ENCODE measurements at places on chromosomes 16 and 17.

DNA sequence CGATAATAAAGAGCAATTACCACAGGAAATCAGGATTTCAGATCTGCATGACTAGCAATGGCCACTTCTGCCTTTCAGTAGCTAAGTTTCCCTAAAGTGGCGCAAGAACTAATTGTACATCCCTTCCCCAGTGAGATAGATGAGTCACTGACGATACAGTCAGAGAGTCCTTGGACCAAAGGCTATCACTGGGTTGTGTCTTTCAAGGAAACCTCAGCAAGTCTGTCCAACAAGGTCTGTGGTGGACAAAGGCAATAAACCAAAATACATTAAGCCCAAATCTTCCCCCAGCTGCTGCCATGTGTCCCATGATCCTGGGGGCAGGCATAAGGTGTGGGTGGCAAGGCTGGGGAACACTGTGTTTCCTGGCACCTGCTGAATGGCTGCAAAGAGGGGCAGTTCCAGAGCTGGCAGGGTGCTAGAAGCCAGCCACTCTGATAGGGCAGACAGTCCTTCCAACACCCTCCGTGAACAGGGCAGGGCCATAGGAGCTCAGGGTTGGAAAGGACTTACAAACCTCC, 20.5 kb upstream of the MTMR4 start:
- DNase-seq, result peak; percentile 95

- DNase-seq, result no peak
These were observed 5.5 kb downstream of the SLC43A2 start for GRCh38 chr17:1623057-1623630.

GRCh38 chr17:57455063-57455914, 199.0 kb downstream of the MSI2 start:
- peak; percentile 57 for DNase-seq

- DNase-seq, result peak; percentile 56
These were observed 4.0 kb upstream of the CDC6 start for GRCh38 chr17:40283662-40284061.

- peak; percentile 99 for DNase-seq
These were observed 3.8 kb upstream of the NAT9 start for GRCh38 chr17:74779948-74780400.

- no peak for DNase-seq
These were observed 64.8 kb upstream of the DOC2B start for GRCh38 chr17:246226-246625.
